ENCODE measurements at places on chromosomes 16 and 17.

DNA sequence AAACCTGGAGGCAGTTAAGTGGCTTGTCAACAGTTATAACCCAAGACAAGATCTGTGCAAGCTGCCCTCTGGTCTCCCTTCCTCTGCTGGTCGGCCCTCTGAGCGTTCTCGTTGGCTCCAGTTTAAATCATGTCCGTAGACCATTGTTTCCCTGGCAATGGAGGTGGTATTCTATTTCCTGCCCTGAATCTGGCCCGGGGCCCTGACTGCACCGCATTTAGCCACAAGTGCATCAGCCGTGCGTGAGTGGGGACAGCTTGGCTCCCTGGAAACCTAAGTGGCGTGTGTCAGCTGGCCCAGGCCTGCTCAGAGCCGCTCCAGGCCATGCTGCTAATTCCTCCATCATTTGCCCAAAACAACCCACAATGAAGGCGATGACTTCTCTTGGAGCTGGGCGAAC is 15.0 kb upstream of the MYLK3 start:
- no peak for DNase-seq

DNA sequence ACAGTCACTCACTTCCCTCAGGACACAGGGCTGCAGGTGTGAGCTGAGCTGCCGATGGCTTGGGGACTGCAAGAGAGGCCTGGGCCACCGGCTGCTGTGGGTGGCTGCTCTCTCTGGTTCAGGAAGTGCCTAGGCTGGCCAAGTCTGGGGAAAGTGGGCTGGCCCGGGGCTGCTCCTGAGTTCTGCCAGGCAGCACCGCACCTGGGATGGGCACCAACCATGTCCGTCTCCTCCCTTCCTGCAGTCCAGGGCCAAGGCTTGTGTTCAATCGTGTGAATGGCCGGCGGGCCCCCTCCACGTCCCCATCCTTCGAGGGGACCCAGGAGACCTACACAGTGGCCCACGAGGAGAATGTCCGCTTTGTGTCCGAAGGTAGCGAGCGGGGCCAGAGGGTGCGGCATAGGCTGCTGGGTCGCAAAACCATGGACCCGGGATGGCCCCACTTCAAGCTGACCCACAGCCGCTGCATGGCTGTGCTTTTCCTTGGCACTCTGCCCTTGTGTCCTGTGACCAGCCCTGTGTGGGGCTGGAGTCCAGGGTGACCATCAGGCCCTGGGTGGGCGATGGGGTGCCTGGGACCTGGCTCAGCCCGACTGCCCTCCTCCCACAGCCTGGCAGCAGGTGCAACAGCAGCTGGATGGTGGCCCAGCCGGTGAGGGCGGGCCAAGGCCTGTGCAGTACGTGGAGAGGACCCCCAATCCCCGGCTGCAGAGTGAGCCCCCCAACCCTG is 1.8 kb upstream of the WDR90 start:
- DNase-seq: no peak

GRCh38 chr17:44417553-44417952 is 28.1 kb upstream of the ITGA2B start:
- peak; percentile 58 for DNase-seq

DNA sequence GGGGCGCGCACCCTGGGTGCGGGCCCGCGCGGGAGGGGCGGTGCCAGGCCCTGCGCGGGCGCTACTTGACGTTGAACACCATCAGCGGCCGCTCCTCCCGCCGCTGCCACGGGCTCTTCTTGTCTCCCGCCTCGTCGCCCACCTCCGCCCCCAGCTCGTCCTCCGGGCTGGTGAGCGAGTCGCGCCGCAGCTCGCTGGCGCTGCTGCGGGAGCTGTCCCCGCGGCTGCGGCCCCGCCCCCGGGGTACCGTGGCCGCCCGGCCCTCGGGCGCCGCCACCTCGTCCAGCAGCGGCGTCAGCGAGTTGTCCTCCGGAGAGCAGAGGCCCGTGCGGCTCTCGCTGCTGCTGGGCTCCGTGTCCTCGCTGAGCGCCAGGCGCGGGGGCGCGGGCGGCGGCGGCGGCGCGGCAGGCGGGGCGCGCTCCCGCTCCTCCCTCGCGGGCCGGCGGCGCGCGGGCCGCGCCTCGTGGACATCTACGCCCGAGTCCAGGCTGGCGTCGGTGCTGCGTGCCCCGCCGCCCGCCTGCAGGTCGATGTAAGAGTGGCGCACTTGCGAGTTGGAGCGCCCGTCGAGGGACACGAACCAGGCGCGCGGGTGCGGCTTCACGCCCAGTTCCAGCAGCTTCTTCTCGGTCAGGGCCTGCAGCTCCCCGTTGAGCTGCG is 8.7 kb downstream of the GRN start:
- DNase-seq: no peak

DNA sequence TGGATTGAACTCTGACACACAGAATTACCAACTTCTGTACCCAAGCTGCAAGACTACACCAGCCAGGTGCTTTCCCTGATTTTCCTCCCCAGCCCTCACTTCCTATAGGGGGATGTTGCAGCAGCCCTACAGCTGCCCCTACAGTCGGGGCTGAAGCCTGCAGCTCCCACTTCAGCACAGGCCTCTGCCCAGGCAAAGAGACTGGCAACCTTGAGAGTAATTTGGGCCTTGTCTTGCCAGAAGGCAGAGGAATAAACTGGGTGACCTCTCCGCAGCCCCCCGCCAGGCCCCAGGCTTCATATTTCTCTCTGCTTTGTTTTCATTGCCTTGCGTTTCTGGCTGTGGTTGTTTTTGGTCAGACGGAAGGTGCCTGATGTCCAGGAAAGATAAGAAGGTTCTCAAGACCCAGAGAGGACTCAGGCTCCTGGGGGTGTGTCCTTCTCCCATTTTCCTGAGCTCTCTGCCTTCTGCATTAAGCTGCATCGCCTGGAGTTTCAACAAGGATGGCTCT is 32.0 kb downstream of the SLC6A4 start:
- no peak for DNase-seq
